ENCODE measurements at places on chromosomes 12 and 14.

GRCh38 chr14:79515158-79515557, 696.1 kb downstream of the DIO2 start:
- no peak for DNase-seq

GRCh38 chr14:82776958-82777357, 1243.3 kb upstream of the SEL1L start:
- no peak for DNase-seq

DNA sequence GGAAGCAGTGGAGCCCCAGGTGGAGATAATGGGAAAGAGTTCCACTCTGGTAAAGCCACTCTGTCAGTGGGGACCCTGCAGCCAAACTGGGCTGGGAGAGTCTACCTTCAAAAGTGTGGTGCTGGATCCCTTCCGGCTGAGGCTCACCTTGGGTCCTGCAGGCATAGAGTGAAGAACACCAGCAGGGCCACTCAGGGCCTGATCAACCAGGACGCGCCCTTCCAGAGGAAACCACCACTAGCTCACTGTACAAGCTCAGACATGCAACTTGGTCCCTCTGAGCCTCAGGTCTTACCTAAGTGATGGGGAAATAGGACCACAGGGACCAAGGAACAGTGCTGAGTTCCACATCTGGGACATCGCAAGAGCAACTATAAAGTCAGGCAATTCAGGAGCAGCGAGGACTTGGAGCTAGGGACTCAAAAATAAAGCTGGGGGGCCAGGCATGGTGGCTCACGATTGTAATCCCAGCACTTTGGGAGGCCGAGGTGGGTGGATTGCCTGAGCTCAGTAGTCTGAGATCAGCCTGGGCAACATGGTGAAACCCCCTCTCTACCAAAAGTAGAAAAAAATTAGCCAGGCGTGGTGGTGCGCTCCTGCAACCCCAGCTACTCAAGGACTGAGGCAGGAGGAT, 5.9 kb upstream of the PRPH start:
- DNase-seq: no peak

DNA sequence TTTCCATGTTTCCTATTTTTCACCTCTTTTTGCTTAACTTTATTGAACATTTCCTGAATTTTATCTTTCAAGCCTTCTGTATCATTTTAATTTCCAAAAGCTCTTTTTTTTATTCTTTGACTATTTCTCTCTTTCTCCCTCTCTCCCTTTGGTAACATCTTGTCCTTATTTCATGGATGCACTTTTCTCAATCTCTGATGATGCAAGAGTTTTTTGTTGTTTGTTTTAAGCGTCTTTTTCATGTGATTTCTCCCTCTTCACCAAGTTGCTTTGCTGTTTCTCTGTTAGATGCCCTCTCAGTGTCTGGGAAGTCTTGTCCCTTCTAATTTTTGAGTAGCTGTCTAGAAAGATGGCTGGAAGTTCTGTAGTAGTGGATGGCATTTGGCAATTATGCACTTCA, 62.6 kb downstream of the ANO6 start:
- no peak for DNase-seq

DNA sequence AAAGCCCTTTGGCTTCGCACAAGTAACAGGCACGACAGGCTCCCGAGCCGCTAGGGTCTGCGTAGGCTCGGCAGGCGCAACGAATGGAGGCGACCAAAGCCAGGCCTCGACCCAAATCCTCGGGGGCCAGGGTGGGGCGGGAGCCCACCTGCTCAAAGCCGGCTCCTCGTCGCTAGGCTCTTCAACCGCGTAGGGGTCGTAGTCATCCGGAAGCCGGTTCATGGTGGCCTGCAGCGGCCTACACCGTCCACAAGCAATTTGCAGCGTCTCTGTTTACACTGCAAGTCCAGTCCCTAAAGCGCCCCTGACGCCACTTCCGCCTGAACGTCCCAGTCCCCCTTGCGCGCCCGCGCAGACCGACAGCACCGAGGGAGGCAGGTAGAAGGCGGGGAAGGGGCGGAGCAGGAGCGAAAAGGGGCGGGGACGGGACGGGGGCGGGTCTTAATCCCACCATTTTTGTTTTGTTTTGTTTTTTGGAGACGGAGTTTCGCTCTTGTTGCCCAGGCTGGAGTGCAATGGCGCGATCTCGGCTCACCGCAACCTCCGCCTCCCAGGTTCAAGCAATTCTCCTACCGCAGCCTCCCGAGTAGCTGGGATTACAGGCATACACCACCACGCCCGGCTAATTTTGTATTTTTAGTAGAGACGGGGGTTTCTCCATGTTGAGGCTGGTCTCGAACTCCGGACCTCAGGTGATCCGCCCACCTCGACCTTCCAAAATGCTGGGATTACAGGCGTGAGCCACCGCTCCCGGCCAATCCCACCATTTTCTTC, at the start of gene EAPP:
EAPP (minus strand) TSS at position 295 of the 774 bp plus-strand sequence; CDS start at position 222, 73 bp downstream.
- DNase-seq: peak; percentile 93

- DNase-seq: no peak
Observed at GRCh38 chr12:124594851-124595250, 27.4 kb upstream of the NCOR2 start.

GRCh38 chr12:82793751-82794281, 107.1 kb downstream of the TMTC2 start:
- DNase-seq: no peak

Data from KBM-7 (cell line).